Effector memory CD4-positive, alpha-beta T cell (primary cell): ENCODE measurements at places on chromosomes 6 and 20.

DNA sequence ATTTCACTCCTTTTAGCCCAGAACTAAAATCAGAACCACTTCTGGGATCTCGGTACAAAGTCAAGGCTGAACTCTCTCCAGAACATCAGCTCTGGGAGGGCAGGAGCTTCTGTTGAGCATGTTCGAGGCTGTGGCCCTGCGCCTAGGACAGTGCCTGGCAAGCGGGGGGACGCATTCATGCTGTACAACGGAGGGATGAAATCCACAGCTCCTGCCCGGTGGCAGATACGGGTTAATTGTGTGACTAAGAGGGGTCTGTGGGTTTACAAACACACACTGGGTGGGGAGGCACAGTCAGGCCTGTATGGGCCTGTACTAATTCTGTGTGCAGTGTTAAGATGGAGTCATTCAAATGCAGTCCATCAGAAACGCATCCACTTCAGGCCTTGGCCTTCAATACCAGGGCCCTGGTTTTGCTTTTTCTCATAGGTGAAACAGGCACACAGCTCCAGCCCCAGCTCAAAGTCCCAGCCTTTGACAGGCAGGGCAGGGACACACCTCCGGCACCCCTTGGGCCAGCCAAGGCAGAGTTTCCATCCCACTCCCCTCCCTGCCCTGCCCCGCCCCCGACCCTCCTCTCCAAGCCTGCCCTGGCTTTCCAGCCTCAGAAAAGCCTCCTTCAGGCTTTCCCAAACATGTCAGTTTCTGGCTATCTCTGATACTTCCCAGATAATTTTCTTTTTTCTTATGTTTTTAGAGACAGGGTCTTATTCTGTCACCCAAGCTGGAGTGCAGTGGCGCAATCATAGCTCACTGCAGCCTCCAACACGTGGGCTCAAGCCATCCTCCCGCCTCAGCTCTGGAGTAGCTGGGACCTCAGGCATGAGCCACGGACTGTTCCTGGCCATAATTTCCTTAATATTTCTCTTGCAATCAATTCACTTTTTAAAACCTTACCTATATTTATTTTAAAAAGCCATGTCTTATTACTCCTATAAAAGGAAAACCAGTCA, 109.8 kb downstream of the SULF2 start:
- no peaks in the 10 kb centered on the region for H3K36me3 ChIP-seq
- no peak for DNase-seq
- H3K4me1 ChIP-seq: no peaks in the 10 kb centered on the region
- H3K27me3 ChIP-seq: no peaks in the 10 kb centered on the region

GRCh38 chr6:30216096-30216495, 2.9 kb upstream of the TRIM26 start:
- H3K27ac ChIP-seq: no peak overlapping the region
- no peak for DNase-seq
- no peak overlapping the region for H3K4me3 ChIP-seq
- peaks cover 18% of the 10 kb centered on the region for H3K4me1 ChIP-seq

DNA sequence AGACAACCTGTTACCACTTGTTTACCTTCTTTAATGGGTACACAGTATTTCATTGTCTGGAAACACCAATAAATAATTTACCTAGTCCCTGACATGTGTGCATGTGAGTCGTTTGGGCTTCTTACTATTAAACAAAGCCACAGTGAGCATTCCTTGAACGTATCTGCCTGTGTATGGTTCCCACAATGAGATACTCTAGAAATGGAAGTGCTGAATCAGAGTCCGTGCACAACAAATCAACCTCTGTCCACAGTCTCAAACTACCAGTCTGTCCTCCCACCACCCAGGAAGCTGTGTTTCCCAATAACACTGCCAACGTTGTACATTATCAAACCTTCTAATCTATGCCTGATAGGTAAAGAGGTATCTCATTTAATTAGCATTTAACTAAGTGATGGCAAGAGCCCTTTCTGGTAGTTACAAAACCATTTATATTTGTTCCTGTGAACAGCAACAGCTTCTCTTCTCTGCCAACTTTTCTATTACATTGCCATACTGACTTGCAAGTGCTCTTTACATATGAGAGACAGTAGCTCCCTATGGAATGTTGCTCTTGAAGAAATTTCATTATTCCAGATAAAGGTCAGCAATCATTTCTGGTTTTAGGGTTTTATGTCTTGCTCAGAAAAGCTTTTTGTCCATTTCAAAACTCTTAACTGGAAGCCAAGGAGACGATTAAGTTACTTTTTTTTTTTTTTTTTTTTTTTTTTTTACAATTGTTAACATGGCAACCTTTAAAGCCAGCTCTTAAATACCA, 14.7 kb downstream of the JAG1 start:
- no peak overlapping the region for H3K4me3 ChIP-seq
- H3K36me3 ChIP-seq: no peaks in the 10 kb centered on the region
- H3K27me3 ChIP-seq: no peaks in the 10 kb centered on the region
- no peaks in the 10 kb centered on the region for H3K4me1 ChIP-seq

DNA sequence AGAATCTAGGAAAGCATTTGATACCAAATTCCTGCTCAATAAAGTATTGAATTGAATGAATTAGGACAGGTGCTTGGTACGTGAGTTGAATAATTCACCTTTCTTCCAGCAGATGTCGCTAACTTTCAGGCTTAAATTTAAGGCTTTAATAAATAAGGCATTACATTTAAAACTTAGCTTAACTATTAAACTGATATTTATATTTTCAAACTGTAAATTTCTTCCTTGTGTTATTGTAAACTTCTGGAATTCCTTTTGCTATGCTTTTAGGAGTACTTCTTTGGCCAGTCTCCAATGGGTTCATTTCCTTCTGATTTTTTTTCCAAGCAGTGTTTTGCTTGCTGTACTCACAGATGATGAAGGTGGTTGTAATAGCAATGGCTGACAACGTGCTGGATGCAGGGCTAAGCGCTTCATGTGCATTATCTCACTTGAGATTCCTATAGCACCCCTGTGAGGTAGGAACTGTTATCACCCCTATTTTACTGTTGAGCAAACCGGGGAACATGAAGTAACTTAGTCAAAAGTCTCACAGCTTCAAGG, 71.3 kb upstream of the SLC2A12 start:
- no peak for DNase-seq
- H3K36me3 ChIP-seq: no peaks in the 10 kb centered on the region
- no peak overlapping the region for H3K4me3 ChIP-seq
- H3K27ac ChIP-seq: no peak overlapping the region

DNA sequence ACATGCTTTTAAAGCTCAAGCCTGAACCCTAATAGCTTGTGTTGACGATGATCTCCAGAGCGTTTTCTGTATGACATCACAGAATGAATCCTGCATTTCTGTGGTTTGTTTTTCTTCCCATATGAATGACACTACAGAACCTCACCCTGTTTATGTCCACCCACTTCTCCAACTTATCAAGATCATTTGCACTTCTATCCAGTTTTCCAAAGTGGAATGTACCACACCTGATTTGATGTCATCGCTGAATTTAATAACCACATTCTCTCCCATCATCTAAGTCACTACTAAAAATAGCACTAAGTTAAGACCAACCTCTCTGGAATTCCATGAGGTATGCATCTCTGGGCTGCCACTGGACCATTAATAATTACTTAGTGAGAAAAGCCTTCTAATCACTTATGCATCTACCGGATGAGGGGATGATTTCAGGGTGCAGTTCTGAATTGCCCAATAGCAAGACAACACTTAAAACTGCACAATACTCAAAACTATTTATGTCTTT, 33.3 kb upstream of the CITED2 start:
- H3K36me3 ChIP-seq: no peaks in the 10 kb centered on the region
- H3K4me3 ChIP-seq: no peak overlapping the region
- H3K4me1 ChIP-seq: no peaks in the 10 kb centered on the region
